ENCODE measurements at places on chromosomes 1 and 21. TPM values are rescaled to one million over a fixed set of nuclear protein-coding genes. Genes with fewer than 3 reads are reported as not detected.

DNA sequence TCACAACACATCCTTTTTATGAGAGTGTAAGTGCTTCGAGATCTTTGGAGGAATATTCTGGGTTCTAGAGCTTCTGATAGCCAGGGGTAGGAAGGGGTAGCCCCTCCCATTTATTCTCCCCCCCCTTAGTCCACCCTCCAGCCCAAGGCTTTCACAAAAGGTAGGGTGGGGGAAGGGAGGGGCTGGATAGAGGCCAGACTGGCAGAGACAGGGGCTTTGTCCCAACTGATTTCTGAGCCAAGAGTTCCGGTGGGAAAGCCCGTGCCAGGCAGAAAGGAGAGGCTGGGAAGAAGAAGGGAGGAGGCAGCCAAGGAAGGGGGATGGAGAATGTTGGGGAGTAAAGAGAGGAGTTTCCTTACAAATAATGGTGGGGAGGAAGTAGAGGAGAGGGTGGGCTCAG is 3.1 kb downstream of the BCAN start:
- no peak for DNase-seq

DNA sequence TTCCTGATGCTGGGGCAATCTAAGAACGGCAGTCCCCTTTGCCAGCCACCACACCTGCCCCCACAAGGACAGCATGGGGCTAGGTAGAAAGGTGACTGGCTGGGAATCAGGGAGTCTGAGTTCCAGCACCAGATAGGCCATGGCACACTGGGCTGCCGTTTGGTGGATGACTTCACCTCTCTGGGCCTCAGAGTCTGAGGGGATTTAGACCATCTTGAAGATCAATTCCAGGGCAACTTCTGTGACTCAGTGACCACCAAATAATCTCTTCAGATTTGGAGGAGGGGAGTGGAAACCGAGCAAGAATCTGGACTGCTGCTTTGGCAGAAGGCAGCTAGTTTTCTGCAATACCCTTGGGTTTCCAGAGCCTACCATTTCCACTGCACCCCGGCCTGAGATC is 92.1 kb upstream of the EDN2 start:
- DNase-seq = no peak

DNA sequence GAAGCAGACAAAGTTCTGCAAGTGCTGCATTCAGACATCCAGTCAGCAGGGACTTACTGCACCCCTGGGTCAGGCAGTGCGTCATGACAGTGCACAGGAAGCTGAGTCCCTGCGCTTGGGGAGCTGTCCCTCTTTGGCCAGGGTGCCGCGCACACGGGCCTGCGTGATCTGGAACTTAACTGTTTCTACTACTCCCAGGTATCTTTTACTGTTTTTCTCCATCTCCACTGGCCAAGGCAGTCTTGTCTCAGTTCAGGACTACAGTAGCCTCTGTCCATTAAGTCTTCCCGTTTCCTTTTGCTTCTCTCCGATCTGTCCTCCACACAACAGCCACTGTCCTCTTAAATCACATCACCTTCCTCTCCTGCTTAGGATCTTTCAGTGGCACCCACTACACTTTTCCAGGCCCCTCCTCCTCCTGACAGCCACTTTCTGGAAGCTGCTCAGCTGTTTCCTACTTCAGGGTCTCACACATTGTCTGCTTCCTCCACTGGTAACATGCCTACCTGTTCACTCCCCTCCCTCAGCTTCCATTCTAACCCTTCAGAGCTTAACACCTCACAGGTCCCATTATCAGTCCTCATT is 15.9 kb downstream of the ERRFI1 start:
- DNase-seq = no peak

DNA sequence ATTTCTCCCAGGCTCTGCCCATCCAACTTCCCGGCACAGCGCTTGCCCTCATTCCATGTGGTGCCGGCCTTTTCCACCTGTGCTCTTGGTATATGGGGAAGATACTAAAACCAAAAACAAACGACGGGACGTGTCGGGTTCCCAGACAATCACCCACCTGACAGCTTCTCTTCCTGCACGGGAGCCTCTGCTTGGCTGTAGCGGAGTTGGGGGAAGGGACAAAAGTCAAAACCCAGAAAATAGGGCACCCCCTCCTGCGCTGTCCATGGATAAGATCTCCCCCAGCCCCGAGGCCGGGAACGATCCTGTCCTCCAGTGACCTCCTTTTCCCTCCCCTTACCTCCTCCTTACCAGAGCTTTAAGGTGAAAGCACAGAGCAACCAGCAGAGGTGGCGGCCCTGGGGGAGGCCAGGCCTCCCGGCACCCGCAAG is 640 bp downstream of the JTB start:
- no peak for DNase-seq

The TSACC gene
- total RNA-seq = not detected

GRCh38 chr1:109776911-109777310 is 13.2 kb upstream of the EPS8L3 start:
- peak; percentile 76 for DNase-seq

GRCh38 chr1:53256511-53257453 is 18.5 kb upstream of the MAGOH start:
- no peak for DNase-seq

DNA sequence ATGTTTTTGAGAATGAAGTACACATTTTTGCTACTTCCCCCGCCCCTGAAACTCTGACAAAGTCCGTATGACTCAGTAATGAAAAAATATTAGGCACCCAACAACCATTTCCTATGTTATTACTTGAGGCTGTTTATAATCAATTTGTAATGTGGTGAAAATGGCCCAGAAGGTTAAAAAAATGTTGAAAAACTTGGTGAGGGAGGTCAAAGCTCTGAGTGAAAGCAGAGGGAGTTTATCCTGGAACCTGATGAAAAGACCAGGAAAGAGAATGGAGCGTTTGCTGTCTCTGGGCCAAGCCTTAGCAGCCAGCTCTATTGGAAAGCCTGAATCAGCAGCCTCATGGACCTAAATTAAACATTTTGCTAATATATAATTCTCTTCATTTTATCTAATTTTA is 367.7 kb upstream of the NEGR1 start:
- no peak for DNase-seq

The CHAF1B gene
- total RNA-seq = 1.3 TPM

The MROH9 gene
- not detected for total RNA-seq

DNA sequence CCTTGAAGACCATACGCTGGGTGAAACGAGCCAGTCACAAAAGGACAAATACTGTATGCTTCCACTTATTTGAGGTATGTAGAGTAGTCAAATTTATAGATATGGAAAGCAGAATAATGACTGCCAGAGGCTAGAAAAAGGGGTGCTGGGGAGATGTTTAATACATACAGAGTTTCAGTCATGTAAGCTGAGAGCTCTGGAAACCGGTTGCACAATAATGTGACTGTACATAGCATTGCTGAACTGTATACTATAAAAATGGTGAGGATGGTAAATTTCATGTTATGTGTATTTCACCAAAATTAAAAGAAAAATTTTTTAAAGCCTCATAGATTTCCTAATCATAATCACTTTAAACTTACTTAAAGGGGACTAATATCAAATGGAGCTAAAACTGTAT is 110.8 kb downstream of the ZZZ3 start:
- no peak for DNase-seq

The CASQ2 gene
- total RNA-seq = 2.1 TPM

GRCh38 chr1:173249349-173249748 is 42.2 kb upstream of the TNFSF4 start:
- DNase-seq = no peak

DNA sequence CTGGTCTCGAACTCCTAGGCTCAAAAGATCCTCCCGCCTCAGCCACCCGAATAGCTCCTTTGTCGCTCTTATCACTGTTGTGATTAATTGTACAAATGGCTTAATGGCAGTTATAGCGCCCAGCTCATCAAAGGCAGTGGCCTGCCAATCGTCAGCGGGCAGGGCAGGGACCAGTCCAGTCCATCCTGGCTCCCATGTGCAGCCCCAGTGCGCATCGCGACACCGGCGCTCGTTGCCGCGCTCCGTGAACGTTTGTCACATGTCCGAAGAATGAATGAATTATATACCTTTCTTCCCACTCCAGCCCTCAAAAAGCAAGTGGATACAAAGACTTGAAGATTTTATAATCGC is 18.4 kb downstream of the MTX1 start:
- DNase-seq = no peak

DNA sequence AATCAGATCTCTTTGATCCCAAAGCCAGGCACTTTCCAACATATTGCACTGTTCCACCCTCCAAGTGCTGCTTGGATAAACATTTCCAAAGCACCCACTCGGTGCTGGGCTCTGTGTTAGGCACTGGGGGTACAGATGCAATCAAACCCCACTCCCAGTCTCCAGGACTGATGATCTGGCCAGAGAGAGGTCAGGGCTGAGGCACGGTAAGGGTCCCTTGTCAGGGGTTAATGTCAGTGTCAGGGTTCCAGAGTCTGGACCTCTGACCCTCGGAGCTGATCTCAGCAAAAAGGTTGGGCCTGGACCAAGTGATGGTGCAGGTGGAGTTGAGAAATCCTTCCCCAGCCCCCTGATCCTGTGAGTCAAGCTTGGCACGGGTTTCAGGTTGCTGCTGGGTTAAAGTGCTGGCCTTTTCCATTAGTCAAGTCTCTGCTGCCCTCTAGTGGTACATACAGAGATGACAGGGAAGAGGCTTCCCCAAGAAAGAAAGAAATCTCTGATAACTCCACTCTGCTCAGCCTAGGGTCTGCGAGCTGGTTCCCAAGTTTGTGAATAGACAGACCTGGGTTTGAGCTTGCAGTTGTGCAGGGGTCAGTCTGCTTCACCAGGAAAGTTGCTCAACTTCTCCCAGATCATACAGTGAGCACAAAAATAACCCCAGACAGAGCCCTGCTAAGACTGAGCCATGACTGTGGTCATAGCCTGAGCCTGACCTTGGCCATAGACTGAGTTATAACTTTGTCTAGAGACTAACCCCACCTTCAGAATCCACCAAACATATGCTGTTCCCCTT is 74.6 kb downstream of the DMRTA2 start:
- no peak for DNase-seq

The KIAA1614 gene
- 4.0 TPM for total RNA-seq

The CSMD2 gene
- total RNA-seq = not detected

GRCh38 chr1:56773341-56774066 is 45.7 kb downstream of the FYB2 start:
- DNase-seq = no peak

- no peak for DNase-seq
Observed at GRCh38 chr1:29670752-29671151, 434.4 kb downstream of the PTPRU start.

- DNase-seq = no peak
Observed at GRCh38 chr1:162193815-162194214, 124.3 kb downstream of the NOS1AP start.

- no peak for DNase-seq
Observed at GRCh38 chr1:43251024-43251423, 18.8 kb upstream of the TMEM125 start.

DNA sequence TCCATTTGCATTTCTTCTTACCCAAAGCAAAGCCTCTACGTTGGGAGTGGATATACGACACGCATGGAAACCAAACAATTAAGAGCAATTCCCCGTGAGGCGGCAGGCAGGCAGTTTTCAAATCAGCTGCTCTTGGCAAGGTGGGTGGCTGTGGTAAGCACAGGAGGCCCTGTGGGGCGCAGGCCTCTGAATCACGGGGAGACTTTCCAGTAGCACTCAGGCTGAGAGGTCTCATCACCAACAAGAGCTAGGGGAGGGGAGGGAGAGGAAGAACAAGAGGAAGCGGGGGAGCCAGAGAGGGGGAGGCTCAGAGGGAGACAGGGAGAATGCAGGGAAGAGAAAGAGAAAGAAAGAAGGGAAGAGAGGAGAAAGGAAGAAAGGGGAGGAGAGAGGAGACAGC is 56.4 kb downstream of the MT1HL1 start:
- DNase-seq = no peak

- no peak for DNase-seq
Observed at GRCh38 chr1:1243266-1243660, 3.3 kb downstream of the C1QTNF12 start.

The GCSAML gene
- 0.28 TPM for total RNA-seq

The CYP4B1 gene
- 344 TPM for total RNA-seq

The ARMH1 gene
- 1.1 TPM for total RNA-seq

GRCh38 chr1:175204330-175204729 is 11.8 kb upstream of the KIAA0040 start:
- no peak for DNase-seq

GRCh38 chr1:198267056-198267455 is 110.3 kb downstream of the NEK7 start:
- no peak for DNase-seq

- DNase-seq = no peak
Observed at GRCh38 chr21:28063241-28064216, 929.1 kb downstream of the LTN1 start.

The TFAP2E gene
- total RNA-seq = 0.63 TPM

DNA sequence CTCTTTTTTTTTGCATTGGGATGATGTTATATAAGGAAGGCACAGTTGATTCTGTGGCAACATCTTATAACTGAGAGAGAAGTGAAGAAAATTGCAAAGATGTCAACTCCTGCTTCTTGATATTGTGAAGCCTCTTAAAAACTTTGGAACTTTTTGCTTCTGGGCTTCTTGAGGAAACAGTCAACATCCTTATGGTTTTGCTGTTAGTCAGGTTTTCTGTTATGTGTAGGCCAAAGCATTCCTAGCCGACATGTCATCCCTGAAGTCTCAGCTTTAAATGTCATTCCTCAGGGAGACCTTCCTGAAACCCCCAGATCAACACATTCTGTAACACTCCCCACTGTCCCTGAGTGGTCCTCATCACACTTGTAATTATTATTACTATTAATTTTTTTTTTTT is 12.6 kb downstream of the FALEC start:
- DNase-seq = no peak

- no peak for DNase-seq
Observed at GRCh38 chr1:28441674-28442073, 64.2 kb upstream of the RCC1 start.

- no peak for DNase-seq
Observed at GRCh38 chr1:202237052-202237451, 43.5 kb downstream of the LGR6 start.

- DNase-seq = no peak
Observed at GRCh38 chr1:101905283-101905835, 91.4 kb downstream of the OLFM3 start.

GRCh38 chr1:59999006-59999405 is 72.4 kb upstream of the CYP2J2 start:
- DNase-seq = no peak

DNA sequence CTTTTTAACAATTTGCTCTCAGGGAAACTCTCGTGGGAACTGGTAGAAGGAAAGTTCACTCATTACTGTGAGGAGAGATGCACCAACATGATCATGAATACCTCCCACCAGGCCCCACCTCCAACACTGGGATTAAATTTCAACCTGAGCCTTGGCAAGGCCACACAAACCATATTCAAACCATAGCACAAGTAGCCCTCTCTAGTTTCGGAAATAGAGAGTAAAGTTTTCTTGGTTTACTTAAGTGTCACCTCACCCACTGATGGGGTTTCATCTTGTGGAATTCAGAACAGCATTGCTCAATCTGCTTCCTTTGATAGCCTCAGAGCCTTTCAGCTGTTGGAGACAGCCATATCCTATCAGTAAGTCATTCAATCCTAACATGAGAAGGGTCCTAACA is 25.5 kb upstream of the CCSAP start:
- DNase-seq = no peak

Data from omental fat pad (tissue), 4 donors.